ENCODE measurements at places on chromosomes 16 and 17.
A peak's percentile ranks its signal among the peaks of the same experiment; 100 is the strongest.

- no peak for DNase-seq
These were observed 33.2 kb upstream of the SHISA9 start for GRCh38 chr16:12868169-12868568.

- DNase-seq = peak; percentile 71
These were observed 470 bp upstream of the CDK3 start for GRCh38 chr17:76000016-76000754.

GRCh38 chr16:84879569-84880487, 60.0 kb downstream of the CRISPLD2 start:
- no peak for DNase-seq

- no peak for DNase-seq
These were observed 29.0 kb upstream of the KPNB1 start for GRCh38 chr17:47620503-47621245.

- DNase-seq = no peak
These were observed 16.9 kb upstream of the GLIS2 start for GRCh38 chr16:4298761-4299522.

DNA sequence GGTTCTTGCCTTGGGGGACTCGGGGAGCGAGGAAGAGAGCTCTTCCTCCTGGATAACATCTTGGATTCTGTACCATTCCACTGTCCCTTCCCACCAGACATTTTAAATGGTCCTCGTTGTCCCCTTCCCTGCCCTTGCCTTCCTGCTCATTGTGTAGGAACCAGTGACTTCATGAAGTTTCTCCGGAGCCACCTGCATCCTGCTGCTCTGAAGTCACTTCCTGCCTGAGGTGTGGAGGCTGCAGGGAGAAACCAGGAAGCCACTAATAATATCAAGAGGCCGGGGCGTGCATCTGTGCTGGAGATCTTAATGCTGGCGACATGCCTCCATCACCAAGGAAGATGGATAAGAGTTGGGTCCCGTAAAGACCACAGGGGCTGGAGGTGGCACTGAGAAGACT, 6.2 kb upstream of the SLC16A13 start:
- no peak for DNase-seq

Data from NB4 (cell line).